HTR-8/SVneo (cell line): ENCODE measurements at places on chromosomes 4 and X.

- DNase-seq, result no peak
Measured at GRCh38 chrX:87392369-87392768, 125.2 kb upstream of the KLHL4 start.

- DNase-seq, result no peak
Measured at GRCh38 chr4:149741186-149741831, 74.3 kb downstream of the IQCM start.

GRCh38 chr4:33149658-33150524 lies 2429.7 kb downstream of the PCDH7 start:
- no peak for DNase-seq

DNA sequence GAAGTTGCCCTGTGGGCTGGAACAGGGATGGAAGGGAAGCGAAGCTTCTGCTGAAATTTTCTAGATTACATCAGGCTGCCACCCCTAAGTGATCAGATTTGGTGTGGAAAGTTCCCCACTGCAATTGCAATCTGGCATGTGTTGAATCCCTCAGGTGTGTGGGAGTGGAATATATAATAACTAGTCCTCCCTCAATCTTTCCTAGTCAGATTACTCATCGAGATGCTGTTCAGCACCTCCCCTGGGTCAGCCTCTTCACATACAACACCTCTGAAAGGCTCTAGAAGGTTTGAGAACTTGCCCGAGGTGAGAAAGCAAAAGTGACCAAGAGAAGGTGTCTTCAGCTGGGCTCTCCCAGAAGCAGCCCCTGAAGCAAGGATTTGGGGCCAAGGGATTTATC lies 336.8 kb downstream of the BCOR start:
- DNase-seq, result no peak

- no peak for DNase-seq
Measured at GRCh38 chr4:2047781-2048581, 11.1 kb upstream of the NAT8L start.
